ENCODE measurements at places on chromosomes 1 and 21. TPM values are rescaled to one million over a fixed set of nuclear protein-coding genes. Genes with fewer than 3 reads are reported as not detected.

OMA1 gene
- 18.0 TPM for total RNA-seq

GPR25 gene
- not detected for total RNA-seq

DFFB gene
- 1.1 TPM for total RNA-seq

AHCYL1 gene
- total RNA-seq = 82.0 TPM

MYCL gene
- 1.0 TPM for total RNA-seq

CR2 gene
- total RNA-seq = not detected

ANGPTL3 gene
- not detected for total RNA-seq

IFNLR1 gene
- total RNA-seq = 2.3 TPM

RNF186 gene
- not detected for total RNA-seq

SELENON gene
- 70.7 TPM for total RNA-seq

RRP15 gene
- 58.4 TPM for total RNA-seq

FAM72D gene
- total RNA-seq = not detected

TOR3A gene
- 16.5 TPM for total RNA-seq

PROK1 gene
- total RNA-seq = 0.21 TPM

ATF3 gene
- total RNA-seq = 37.8 TPM

ZNF593OS gene
- 1.6 TPM for total RNA-seq

AMY1B gene
- not detected for total RNA-seq

TMCO4 gene
- 4.2 TPM for total RNA-seq

LRRC53 gene
- not detected for total RNA-seq
